Kidney tubule cell (primary cell): ENCODE measurements at places on chromosomes 16 and 17.

- DNase-seq: no peak
Measured at GRCh38 chr17:1888741-1889140, 58.9 kb downstream of the RPA1 start.

DNA sequence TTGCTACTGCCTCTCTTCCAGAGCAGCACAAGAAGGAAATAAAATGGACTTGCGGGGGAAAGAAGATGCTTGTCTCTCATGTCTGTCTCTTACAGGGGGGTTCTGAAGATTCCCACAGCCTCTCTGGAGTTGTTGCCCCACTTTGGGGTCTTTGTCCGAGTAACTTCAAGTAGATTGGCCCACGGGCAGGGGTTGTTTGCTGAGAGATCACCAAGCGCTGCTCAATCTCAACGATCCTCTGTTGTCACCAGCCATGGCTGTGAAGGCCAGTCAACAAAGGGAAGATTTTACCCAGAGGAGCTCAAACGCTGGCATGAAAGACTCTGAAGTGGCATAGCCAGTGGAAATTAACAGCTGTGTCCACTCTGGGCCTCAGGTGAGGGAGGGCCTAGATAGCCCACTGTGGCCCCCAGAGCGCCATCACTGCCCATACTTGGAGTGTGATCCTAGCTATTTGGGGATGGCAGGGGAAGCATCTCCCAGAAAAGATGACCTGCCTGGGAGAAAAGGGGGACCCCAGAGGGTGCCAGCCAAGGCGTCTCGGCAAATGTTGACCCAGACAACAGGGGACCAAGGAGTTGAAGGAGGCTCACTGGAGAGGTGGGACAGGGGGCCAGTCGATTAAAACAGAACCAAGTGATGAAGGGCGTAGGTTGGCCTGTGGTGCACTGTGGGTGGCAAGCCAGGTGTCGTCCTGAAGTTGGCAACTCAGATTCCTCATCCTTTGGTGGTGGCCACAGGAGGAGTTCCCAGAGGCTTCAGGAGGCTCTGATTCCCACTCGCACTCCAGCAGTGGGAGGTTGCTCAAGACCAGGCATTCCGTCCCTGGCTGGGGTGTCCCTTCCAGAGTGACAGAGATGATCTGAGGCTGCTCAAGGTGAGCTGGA, 28.0 kb downstream of the SLC13A5 start:
- DNase-seq: no peak

DNA sequence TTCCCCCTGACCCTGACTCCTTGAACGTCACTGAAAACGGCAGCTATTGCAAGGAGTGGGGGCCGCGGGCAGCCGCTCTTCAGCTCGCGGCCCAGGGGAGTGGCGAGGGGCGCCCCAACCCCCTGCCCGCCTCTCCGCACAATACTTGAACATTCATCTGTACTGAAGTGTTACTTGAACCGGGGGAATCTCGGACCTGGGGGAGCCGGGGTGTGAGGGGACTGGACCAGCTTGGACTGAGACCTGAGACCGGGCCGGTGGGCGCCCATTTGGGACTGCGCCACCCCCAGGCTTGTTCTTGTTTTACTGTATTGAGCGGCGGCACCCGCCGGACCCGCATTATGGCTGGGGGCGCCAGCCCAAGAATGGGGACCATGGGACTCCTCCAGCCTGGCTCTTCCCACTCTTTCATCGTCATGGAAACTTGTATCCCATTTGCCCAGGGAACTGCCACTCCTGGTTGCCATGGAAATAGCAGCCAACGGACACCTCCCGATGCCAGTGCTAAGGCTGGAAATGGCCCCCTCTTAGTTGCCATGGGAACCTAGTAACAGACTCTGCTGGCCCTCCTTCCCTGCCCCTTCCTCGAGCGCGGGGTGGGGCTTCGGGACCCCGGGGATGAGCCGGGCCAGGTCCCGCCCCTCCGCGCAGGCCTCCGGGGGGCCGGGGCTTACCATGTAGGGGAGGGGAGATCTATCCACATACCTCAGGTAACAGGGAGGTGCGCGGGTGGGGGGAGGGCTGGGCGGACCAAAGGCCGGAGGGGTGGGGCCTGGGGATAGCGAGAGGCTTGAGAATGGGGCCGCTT, 805 bp upstream of the ORAI3 start:
- peak; percentile 94 for DNase-seq

- peak; percentile 96 for DNase-seq
Measured at GRCh38 chr16:20910781-20911321, 10.3 kb downstream of the LYRM1 start.

GRCh38 chr17:15154618-15155017, 110.5 kb downstream of the PMP22 start:
- no peak for DNase-seq

GRCh38 chr16:69073181-69073702, 32.2 kb upstream of the HAS3 start:
- DNase-seq: peak; percentile 99

DNA sequence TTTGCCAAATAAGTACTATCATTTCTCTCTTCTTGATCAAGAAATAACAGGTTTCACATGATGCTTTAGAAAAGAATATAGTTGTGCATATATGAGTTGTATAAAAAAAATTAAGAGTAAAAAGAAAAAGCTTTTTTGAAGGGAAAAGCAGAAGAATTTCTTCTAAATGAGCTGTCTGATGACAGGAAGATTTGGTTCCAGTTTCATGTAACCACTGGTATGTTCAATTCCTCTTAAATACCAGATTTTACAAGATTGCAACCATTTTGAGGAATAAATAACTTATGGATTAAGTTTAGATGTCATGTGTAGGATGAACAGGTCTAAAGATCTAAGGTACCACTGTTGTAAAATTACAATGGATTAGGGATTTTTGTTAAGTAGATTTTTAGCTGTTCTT, 45.0 kb downstream of the VMP1 start:
- no peak for DNase-seq

- no peak for DNase-seq
Measured at GRCh38 chr17:27329146-27329805, 35.4 kb downstream of the WSB1 start.

- peak; percentile 21 for DNase-seq
Measured at GRCh38 chr16:57935904-57936303, 35.0 kb downstream of the CNGB1 start.

DNA sequence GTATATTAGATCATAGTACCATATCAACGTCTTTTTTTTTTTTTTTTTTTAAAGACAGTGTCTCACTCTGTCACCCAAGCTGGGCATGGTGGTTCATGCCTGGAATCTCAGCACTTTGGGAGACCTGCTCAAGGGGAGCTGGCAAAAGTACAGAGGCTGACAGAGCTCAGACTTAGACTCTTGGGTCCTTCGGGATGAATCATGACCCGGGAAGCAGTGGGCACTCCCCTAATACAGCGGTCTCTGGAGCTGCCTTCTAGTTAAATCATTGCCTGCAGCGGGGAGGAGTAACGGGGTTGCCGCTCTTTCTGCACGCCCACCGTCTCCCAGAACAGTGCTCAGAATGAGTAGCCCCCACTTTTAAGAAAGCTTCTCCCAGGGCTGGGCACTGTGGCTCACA, 174.4 kb downstream of the CPPED1 start:
- peak; percentile 34 for DNase-seq

DNA sequence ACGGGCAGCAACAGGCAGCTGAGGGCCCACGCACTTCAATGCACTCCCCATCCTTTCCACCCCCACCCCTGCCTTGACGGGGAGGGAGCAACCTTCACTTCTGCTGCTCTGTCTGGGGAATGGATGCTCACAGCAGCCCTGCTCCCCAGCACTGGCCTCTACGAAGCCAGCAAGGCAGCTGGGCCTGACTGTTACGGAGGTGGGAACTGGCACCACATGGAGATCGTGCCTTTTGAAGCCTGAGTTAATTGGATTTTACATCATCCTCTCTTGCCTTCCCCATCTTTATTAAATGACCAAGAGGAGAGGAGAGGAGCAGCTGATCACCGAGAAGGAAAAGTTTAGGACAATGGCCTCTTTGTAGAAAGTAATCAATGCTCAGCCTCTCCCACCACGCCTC, 187.0 kb upstream of the RPL38 start:
- no peak for DNase-seq

DNA sequence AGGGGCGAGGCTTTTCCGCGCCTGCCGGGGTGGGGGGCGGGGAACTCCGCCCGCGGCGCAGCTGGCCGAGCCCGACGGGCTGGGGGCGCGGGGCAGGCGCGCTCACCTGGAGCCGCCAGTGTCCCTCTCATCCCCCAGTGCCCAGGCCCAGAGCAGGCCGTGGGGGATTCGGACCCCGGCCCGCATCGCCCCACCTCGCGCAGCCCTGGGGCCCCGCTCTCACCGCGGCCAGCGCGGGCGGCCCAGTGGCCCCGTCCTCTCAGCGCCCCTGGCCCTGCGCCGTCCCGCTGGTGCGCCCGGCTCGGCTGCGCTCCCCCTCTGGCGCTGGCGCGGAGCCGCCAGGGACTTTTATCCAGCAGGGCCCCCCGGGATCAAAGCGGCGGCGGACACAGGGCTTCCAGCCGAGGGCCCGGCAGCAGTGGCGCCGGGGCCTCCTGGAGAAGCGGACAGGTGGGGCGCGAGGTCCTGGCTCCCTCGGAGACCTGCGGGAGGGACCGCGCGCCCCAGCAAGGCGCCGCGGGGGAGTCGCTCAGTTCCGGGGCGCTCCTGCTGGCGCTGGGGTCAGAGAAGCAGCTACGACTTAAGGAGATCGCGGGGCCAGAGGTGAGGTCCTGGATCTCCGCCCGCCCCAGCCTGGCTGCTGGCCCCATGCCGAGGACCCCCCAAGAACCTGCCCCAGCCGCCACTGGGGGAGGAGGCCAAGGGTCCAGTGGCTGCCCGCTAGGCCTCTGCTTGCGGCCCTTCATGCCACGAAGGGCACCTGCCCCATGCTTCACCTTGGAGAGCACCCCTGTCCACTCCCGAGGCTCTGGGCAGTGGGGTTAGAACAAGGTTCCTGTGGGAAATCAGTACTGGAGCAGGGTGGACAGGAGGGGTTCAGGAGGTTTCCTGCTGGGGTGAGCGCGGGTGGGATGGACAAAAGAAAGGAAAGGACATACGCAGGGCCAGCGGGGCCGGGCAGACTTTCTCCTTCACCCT, 823 bp upstream of the NOTUM start:
- DNase-seq: no peak
